ENCODE measurements at places on chromosomes 16 and 17.

DNA sequence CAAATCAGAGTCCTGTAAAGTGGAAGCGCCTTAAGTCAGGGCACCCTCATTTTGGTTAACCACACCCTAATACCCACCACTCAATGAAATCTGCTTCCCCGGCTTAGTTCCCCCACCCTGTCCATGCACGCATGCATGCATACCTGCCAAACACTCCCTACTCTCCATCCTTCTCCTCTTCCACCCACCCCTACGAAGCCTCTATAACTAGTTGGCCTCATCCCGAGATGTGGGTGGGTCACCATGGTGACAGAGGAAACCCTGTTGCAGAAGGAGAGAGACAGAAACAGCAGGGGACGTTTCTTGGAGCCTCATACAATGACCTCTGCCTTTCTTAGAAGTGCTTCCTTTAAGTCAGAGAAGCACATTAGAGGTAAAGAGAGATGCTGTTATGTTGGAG is 46.8 kb upstream of the DNAH9 start:
- H3K27me3 ChIP-seq: no peaks in the 10 kb centered on the region
- H3K4me1 ChIP-seq: no peaks in the 10 kb centered on the region
- no peak overlapping the region for H3K27ac ChIP-seq

DNA sequence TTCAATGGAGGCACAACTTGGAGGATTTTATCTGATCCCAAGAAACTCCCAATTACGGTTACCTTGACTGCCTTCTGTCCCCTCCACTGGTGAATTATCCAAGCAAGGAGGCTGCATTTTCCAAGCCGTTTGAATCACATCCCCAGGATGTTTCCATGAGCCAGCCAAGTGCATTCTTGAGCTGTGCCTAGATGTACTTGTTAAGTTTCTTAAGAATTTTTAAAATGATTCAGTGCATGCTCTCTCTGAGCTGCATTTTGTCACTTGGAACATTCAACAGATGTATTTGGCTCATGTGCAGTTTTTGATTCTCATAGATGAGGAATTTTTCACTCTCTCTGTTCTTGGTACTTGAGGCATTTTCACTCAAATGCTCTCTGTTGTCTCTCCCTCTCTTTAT is 202.6 kb upstream of the MYOCD start:
- no peaks in the 10 kb centered on the region for H3K36me3 ChIP-seq
- H3K27me3 ChIP-seq: no peaks in the 10 kb centered on the region
- no peak overlapping the region for H3K27ac ChIP-seq

GRCh38 chr17:72158895-72159885 is 38.4 kb downstream of the SOX9 start:
- no peaks in the 10 kb centered on the region for H3K36me3 ChIP-seq
- H3K4me1 ChIP-seq: no peaks in the 10 kb centered on the region
- H3K27ac ChIP-seq: no peak overlapping the region
- no peak for DNase-seq
- H3K4me3 ChIP-seq: no peak overlapping the region

DNA sequence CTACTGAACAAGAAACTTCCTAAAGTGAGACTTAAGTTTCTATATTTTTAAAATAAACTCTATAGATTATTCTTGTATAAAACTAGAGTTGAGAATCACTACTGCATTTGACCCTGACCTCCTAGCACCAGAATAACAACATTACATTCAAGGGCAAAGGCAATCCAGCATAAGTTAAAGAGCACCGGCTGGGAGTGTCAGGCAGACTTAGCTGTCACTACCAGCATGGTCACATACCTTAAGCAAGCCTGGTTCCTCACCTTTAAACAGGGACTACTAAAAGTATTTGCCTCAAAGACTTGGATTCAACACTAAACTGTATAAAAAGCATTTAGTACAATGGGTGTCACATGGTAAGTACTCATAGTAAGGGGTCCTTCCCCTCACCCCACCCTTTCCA is 90.4 kb downstream of the SSH2 start:
- no peaks in the 10 kb centered on the region for H3K4me1 ChIP-seq
- no peak overlapping the region for H3K27ac ChIP-seq
- no peak for DNase-seq
- no peaks in the 10 kb centered on the region for H3K36me3 ChIP-seq
- H3K4me3 ChIP-seq: no peak overlapping the region
- H3K27me3 ChIP-seq: no peaks in the 10 kb centered on the region

Data from CD4-positive, alpha-beta T cell (primary cell).